NB4 (cell line): ENCODE measurements at places on chromosomes 3 and 15.

GRCh38 chr15:36256404-36256807 is 323.0 kb upstream of the CDIN1 start:
- no peak for DNase-seq

DNA sequence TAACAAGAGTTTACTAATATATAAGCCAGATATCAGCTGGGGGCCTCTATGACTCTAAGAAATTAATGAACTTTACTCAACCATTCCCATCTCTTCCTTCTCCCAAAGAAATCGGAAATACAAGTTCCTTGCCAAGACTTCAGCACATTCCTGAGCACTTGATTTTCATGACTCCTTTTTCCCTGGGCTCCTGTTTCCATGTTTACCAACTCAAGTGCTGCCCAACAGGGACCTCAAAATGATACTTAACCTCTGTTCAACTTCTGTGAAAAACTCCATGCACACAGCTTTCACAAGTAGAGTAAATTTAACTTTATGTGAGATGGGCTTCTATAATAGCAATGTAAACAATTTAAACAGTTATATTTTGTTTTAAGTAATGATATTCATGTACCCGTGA is 315.8 kb upstream of the CDIN1 start:
- DNase-seq, result no peak

DNA sequence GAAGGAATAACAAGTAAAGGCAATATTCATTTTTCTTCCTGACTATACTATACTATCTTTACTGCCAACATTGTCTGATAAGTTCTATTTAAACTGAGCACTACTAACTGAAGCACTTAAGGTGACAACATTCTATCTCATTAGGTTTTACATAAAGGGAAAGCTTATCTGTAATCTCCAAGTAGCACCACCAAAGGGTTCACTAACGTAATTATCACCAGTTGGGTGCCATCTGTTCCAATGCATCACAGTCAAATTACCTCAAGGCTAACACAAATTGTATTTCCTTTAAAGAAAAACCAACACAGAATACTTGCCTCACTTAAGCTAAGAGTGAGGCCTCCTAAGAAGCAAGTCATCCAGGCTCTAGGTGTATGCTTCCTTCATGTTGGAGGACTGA is 453.8 kb downstream of the RAP2B start:
- no peak for DNase-seq

- no peak for DNase-seq
Observed at GRCh38 chr15:64854041-64854440, 12.3 kb downstream of the PLEKHO2 start.

- peak; percentile 16 for DNase-seq
Observed at GRCh38 chr15:71784719-71785118, 25.6 kb upstream of the NR2E3 start.

DNA sequence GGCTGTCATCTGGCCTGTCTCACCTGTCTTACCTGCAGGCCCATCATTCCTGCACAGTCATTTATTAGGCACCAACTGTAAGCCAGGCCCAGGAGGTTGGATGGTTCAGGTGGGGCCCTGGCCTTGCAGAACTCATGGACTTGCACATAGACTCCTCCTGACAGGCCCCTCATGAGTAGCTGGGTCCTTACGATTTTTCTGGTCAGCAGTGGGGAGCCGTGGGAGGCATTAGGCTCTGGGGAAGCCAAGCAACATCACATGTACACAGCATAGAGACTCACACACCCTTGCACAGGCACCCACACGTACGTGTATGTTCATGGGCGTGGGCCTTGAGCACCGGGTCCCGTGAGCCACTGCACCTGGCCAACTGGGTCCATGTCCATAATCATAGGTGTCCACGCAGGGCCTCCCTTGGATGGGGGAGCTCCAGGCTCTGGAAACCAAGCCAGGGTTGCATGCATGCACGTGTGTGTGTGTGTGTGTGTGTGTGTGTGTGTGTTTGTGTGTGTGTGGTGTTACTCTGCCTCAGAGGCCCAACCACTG is 20.3 kb downstream of the CISH start:
- peak; percentile 65 for DNase-seq

DNA sequence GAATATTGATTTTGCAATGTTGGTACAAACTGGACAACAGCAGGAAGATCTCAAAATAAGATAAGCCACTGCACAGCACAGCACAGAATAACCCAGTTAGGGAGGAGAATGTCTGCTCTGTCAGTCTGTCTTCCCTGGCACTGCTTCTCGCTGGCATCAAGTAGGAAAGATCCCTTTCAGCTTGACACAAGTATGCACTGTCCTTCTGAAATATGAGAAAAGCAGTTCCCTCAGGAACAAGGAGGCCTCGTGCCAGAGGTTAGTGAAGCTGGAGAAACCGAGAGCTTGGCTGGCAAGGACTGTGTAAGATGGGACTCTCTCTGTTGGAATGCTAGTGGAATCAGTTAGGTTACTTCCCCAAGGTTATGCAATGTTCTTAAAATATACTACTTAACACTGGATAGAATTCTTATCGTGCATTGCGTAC is 59.1 kb downstream of the FMN1 start:
- no peak for DNase-seq

DNA sequence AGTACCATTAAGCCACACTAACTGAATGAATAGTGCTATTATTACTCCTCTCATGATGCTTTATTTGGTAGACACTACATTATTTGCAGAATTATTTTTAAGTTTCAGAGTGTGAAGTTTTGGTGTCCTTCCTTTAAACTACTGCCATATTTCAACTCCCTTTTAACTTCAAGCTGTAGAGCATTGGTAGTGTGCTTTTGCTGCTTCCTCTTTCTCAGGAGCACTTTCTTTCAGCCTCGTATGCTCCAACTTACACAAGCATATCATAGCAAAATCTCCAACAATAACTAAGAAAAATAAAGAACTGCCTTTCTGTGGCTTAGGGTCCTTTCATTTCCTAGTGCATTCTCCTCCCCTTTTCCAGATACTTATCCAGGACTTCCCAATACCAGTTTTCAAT is 476.4 kb upstream of the AGTR1 start:
- peak; percentile 4 for DNase-seq

DNA sequence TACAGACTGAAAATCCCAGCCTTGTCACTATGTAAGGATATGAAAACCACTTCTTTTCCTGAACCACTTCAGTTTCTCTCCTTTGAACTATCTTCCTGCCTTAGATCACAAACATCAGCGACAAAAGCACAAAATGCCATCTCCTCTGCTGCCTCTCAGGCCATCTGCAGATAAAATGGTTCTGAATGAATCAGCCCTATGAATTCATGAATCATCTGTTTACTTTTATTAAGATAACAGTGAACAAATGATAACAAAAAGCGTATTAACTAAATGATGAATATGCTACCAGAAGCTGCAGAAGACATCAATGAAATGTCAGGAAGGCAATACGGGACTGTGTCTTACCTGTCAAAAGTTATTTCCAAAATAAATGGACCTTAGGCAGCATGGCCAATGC is 928.1 kb downstream of the ROBO1 start:
- DNase-seq, result no peak

DNA sequence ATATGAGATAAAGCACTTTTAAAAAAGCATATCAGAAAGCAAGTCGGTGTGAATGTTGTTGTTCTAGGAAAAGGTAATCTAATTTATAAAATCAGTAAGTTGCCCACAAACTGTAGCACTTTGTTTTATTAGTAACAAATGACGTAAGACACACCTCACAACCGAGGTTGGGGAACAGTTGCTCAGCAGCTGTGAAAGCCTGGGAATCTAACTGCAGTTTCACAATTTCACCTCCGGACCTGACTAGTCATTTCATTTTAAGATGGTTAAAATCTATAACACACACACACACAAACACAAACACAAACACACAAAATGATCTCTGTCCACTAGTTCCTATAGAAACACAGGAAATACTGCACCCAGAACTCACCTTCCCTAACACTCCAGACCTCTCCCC is 406.7 kb upstream of the NR2F2 start:
- DNase-seq, result peak; percentile 65
